ENCODE measurements at places on chromosomes 1 and 21.

DNA sequence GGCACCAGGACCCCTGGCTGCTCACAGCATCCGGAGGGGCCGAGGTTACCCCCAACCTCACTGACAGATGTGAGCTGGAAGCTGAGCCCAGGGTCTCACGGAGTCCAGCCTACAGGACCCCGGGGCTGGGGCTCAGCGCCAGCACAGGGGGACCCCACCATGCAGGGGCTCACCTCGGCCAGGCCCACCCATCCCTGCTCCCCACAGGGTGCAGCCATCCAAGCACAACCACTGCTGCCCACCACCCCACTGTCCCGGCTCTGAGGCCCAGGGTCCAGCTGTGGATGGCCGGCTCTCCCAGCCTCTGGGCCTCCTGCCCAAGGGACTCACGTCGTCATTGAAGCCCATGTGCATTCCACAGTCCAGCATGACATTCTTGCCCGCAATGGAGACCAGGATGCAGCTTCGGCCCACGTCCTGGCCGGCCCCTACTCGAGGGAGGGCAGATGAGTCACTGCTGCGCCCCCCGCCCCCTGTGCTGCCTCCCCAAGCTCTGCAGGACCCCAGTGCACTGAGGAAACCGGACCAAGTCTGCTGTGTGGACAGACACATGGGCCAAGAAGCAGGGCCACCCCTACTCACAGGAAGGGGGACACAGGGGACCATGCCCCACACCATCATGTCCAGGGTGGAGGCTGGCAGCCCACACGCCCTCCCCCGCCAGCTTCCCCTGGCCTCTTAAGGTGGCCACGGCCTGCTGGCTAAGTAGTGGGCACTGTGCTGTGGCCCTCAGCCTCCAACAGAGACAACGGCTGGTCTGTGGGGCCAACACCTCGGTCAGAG is 3.6 kb downstream of the INTS11 start:
- DNase-seq, result no peak

- DNase-seq, result no peak
Observed at GRCh38 chr21:17784604-17785402, 34.4 kb downstream of the C21orf91 start.

DNA sequence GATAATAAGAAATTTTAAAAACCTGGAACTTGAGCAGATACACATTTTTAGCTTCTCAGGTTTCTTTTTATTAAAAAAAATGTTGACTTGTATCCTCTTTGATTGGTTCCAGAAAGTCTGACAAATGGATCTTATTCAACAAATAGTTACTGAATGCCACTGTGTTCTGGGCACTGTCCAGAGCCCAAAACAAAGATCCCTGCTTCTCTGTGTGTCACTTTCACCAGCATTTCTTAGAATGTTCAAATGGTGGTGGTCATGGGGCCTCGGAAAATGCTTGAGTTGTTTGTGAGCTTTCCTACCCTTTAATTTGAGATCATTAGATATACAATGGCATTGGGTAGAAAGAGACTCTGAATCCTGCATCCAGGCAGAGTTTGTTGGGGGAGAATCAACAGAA is 19.9 kb downstream of the ACTN2 start:
- no peak for DNase-seq

DNA sequence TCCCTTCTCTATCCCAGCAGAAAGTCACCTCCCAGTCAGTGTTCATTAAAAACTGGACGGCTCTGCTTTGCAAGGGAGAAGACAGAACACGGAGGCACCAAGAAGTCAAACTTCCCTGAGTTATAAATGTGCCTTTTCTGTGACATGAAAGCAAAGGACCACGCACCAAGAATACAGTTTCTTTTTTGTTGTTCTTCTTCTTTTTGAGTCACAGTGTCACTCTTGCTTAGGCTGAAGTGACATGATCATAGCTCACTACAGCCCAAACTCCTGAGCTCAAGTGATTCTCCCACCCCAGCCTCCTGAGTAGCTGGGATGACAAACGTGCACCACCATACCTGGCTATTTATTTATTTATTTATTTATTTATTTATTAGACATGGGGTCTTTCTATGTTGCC is 22.7 kb downstream of the GLUL start:
- no peak for DNase-seq

- DNase-seq, result no peak
Observed at GRCh38 chr1:206002871-206003801, at the start of gene RAB7B. TSS of gene RAB7B (minus strand) at chr1:206003395. CDS start at chr1:205994135, 9,260 bp downstream.

DNA sequence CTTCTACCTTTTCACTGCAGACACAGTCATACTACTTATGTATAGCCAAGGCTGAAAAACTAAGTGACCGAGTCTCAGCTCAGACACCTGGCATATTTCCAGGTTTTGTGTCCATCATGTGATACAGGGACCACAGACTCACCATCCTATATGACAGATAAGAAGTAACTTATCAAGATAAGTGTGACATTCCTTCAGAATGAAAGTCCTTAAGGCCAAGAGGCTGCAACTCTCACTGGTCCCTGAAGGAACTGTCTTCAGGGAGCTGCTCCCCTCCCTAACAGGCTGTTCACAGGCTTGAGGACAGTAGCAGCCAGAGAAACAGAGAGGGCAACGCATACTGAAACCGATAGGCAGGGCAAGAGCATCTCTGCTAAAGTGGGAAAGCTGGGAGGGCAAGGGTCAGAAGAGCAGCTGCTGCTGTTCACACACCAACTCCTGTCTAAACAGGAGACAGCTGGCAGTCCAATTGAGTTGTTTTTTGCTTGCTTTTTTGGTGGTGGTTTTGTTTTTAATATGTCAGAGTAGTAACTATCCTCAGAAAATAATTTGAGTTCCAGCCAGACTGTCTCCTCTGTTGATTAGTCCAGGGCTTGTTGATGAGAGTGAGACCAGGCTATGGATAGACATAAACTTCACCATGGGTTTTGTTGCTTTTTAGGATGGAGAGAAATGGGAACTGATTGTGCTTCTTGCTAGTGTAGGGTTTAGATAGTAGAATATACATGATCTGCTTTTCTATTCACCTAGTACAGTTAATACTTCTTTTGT is 67.7 kb downstream of the MACF1 start:
- DNase-seq, result no peak

GRCh38 chr1:228198977-228199590 is 8.8 kb upstream of the OBSCN start:
- no peak for DNase-seq

DNA sequence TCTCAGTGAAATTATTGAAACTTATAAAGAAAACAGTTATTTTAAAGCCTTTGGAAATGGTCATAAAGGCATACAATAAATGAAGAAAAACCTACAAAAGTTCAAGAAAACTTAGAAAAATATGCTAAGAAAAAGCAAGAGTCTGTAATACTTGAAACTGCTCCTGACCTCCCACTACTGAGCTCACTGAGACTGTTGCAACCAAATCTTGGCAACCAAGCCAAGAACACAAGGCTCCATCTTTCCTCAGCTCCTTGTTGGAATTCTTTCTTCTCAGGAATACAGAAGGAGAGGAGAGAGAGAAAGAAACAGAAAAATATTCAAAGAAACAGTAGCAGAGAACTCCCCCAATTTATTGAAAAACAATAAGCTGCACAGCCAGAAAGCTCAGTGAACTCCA is 160.5 kb downstream of the RASAL2 start:
- DNase-seq, result no peak

DNA sequence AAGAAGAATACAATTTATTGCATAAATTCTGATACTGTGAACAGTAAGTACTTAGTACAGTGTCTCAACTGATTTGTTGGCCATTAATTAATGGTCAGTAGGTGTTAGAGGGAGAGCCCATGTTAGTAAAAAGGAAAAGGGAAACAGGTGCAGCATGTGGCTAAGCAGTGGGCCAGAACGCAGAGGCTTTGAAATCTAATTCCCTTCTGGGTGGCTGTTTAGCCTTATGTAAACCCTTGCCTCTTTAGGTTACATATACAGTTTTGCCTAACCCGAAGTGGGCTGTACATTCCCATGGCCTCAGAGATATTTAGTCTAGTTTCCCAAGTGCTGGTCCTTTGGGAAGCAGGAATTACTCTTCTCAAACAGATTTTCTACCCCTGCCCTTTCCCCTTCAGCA is 43.5 kb upstream of the BCL9 start:
- DNase-seq, result no peak

DNA sequence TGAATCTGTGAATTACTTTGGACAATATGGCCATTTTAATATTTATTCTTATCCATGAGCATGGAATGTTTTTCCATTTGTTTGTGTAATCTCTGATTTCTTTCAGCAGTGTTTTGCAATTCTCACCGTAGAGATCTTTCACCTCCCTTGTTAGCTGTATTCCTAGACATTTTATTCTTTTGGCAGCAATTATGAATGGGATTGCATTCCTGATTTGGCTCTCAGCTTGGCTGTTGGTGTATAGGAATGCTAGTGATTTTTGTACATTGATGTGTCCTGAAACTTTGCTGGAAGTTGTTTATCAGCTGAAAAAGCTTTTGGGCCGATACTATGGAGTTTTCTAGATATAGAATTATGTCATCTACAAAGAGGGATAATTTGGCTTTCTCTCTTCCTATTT is 44.2 kb upstream of the NEGR1 start:
- DNase-seq, result no peak

GRCh38 chr1:19360016-19360415 is 47.9 kb downstream of the SLC66A1 start:
- DNase-seq, result no peak

DNA sequence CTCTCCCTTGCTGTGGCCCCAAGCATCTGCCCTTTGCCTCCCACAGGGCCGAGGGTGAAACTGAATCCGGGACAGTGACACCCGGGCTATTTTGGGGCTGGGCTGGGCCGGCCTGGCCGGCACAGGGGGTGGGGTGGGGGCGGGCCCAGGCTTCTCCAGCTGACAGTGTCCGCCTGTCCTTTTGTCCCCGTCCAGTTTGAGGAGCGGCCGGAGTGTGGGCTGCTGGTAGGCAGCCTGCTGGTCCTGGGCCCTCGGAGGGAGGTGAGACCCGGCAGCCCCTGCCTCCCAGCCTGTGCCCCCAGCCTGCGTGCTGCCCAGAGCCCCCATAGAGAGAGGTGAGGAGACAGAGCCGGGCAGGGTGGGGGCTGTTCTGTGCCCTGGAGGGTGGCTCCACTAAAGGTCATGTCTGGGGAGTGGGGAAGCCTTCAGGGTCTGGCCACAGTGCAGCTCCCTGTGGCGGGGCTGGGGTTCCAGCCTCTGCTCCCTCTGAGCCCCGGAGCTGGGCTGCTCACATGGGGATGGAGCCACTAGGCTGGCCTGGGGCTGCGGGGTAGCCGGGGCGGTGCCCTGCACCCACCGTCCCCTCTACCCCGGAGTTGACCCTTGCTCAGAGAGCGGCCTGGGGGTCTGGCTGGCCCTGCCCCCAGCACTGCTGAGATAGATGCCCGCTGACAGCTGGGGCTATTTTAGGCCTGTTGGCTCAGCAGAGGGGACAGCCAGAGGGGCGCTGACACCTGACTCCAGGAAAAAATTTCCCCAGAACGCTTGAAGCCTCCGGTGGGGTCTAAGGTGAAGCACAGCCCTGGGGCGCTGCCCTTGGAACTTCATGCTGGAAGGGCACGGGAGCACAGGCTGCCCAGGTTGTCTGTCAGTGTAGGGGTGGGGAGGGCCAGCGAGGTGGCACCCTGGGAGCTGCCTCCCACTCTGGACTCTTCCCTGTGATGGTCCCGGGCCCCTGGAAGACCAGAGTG is at the start of gene OBSCN:
Gene OBSCN (plus strand): TSS at position 194 of the 971 bp plus-strand sequence. CDS start 3,740 bp downstream, outside the sequence.
- no peak for DNase-seq

DNA sequence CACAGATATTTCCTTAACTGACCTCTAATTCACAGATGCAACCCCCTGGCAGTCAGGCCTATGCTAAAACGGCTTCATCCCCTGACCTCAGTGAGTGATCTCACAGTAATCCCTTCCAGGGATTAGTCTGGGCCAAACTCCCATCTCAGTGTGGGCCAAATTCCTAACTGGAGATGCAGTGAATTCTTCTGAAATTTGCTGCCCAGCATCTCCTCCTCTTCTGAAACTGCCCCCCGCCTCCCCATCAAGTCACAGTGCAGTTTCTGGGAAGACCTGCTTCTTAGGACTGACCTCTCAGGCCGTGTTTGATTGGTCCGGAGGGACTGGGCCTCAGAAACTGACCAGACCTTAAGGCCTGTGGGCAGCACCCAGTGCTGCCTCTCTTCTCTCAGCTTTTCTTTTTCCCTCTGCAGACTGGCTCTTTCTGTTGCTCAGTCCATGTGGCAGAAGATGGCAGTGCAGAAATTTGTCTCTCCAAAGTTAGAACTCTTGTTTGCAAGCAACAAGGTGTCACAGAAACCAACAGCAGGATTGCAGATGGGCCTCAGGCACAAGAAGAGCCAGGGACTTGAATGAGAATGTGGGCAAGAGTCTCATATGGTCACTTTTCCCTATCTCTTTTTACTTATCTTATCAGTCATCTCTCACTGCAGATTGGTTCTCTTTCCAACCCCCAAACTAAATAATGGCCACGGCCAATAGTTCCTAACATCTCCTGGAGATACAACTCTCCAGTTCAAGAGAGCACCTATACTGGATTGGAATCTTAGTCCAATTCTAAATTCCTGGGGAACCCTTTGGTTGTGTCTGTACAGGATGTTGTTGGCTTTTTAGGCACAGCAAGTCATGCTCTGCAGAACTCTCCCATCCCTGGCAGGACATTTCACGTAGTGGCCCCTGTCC is 95.5 kb upstream of the RALGPS2 start:
- DNase-seq, result no peak

DNA sequence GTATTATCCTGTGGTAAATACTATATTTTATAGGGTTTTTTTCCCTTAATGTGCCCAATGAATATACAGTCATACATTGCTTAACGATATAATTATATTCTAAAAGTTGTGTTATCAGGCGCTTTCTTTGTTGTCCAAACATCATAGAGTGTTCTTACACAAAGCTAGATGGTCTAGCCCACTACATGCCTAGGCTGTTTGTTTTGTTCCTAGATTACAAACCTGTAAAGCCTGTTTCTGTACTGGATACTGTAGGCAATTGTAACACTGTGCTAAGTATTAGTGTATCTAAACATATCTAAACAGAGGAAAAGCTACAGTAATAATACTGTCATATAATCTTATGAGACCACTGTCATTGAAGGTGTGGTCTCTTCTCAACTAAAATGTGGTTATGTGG is 242.6 kb upstream of the C1orf105 start:
- DNase-seq, result no peak

DNA sequence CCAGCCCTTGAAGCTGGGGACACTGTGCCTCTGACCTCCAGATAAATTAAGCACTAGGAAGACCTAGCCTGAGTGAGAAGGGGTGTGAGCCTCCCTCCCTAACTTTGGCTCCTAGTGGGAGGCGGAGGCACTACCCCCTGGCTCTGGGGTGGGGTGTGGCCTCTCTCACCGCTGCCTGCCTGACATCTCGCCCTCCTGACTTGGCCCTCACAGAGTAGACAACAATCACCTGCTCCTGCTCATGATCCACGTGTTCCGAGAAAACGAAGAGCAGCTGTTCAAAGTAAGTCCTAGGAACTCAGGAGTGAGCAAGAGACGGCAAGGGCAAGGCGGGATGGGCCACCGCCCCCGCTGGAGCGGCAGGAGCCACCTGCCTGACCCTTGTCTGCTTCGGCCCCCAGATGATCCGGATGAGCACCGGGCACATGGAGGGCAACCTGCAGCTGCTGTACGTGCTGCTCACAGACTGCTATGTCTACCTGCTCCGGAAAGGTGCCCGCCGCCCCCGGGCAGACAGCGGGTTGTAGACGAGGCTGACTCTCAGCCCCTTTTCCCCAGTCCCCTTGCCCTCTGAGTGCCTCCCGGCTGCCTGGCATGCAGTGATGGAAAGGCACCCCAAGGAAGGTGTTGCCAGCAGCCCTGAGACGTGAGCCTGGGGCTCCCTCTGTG is 8.1 kb upstream of the SLC25A34 start:
- no peak for DNase-seq

- no peak for DNase-seq
Observed at GRCh38 chr1:234427950-234428646, 50.9 kb downstream of the TARBP1 start.

All from NCI-H1930 (cell line).